ENCODE measurements at places on chromosomes 11 and 22.

DNA sequence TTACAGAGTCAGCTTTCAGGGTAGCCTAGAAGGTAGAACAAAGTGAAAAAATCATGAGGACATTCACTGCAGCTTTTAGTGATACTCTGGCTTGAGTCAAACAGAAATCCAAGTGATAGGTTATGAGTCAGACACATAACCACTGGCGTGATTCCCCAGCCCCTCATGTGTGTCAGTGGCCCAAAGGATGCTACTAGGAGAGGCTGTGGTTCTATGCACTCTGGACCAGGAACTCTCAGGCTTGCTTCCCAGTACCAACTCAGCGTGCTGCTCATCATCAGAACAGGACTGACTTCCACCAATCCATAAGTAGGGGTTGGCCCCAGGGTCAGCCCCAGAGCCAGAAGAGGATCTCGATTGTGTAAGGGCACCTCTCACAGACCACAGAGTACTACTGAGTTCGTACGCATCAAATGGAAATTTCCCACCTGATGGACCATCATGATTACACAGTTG is 116.8 kb downstream of the MED15 start:
- no peak for DNase-seq

DNA sequence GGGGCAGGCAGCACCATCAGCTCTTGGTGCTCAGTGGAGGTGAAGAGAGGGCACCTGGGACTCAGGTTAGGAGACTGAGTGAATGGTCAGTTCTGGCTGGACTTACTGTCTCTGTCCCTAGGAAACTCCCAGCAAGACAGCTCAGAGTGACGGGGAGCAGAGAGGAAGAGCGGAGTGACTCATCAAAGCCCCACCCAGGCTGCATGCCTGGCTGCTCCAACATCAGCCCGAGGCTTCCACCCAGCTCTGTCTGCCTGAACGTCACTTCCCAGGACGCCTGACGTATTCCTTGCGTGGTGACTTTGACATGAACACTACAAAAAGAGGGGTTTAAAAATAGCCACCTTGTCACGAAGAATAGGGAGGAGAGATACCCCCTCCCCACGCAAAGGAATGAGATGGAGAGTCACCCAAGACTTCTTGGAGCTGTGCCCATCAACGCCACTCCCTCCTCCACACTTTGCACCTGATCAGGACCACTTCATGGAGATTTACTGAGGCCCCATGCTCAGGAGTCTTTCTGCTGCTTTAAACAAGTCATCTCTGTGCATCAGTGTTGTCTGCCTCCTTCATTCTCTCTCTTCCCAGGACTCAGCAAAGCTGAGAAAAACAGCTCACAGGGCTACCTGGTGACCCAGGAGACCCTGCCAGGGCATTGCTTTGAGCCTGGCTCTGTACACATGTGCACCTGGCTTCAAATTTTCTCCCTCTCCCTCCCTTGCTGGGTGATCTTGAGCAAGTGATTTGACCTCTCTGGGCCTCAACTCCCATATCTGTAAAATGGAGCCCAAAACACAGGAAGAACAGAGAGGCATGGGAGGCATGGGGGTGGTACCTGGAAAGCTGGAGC is 83.1 kb downstream of the MN1 start:
- peak; percentile 86 for DNase-seq

- no peak for DNase-seq
Observed at GRCh38 chr22:49357661-49358440, 469.8 kb downstream of the BRD1 start.

GRCh38 chr11:59336176-59336575 is 22.5 kb upstream of the OR5AN1 start:
- no peak for DNase-seq

GRCh38 chr11:121741351-121741760 is 288.6 kb upstream of the SORL1-AS1 start:
- peak; percentile 63 for DNase-seq

DNA sequence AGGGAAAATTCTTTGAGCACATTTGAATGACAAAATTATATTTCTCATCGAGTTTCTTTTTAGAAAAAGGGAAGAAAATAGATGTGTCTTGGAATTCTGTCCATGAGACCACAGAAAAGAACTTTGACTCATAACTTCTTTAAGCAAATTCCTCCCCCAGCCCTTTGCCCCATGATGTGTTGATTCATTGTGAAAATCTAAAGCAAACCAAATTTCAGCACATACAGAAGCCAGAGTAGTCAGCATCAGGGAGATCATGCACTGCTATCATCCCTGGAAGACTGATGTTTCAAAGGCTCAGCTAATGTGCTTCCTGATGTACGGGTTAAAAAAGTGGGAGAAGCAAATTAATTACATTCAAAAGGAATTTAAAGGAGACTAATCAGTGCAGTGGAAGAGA is 159.7 kb downstream of the FAT3 start:
- DNase-seq = no peak

DNA sequence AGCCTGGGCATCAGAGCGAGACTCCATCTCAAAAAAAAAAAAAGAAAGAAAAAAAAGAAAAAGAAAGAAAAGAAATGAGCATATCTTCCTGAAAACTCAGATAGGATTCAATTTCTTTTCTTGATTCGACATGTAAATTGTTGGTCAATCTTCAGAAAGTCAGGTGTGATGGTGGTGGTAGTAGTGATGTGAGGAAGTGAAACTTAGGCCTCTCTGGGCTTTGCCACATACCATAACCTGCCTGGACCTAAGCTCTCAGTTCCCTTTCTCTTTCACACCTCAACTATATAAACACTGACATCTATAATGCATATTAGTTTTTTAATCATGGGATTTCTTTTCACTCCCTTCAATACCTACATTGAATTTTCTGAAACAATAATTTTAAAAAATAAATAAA is 98.0 kb upstream of the TBCEL start:
- no peak for DNase-seq

GRCh38 chr11:27217496-27217895 is 145.5 kb downstream of the CCDC34 start:
- DNase-seq = no peak

- no peak for DNase-seq
Observed at GRCh38 chr11:71235719-71236118, 16.7 kb downstream of the SHANK2 start.

GRCh38 chr22:42078469-42079318 is 806 bp upstream of the SMDT1 start:
- DNase-seq = no peak

GRCh38 chr11:134521001-134521400 is 109.0 kb upstream of the B3GAT1 start:
- DNase-seq = no peak

DNA sequence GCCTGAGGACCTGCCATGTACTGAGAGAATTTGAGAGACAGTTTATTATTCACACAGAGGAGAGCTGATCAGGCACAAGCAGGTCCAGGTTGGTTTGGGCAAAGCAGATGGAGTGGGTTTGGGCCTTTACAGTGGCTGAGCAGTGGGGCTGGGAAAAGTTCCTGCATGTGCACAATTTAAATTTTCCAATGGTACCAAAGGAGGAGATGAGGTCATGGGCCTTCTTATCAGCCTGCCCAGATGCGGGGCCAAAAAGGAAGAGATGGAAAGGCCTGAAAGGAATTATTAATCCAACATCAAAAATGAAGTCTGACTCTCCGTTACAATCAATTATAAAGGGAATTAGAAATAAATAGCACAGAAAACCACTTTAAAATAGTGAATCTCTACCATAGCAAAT is 367.6 kb downstream of the TMEM135 start:
- DNase-seq = no peak

DNA sequence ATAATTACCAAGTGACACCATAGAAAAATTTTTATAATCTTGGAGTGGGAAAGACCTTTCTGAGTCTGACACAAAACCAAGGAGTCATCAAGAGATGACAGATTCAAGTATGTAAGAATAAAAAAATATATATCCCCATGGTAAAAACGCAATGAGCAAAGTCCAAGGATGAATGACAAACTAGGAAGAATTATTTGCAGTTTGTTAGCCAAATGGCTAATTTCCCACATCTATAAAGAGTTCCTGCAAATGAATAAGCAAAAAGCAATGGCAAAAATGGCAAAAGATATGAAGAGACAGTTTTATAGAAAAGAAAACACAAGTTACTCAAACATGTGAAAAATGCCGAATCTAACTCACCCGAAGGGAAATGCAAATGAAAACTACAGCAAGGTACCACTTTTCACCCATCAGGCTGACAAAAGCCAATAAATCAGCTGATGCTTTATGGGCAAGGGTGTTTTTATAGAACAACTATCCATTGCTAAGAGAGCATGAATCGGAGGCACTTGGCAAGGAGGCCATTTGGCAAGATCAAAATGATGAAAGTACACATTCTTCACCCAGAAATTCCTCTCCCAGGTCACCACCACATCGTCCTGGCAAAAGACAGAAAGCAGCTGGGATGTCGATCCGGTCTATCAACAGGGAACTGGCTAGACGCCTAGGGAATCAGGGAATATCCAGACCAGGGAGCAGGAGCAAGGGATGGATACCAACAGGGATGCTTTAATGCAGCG is 21.1 kb upstream of the KLHL35 start:
- DNase-seq = peak; percentile 7

DNA sequence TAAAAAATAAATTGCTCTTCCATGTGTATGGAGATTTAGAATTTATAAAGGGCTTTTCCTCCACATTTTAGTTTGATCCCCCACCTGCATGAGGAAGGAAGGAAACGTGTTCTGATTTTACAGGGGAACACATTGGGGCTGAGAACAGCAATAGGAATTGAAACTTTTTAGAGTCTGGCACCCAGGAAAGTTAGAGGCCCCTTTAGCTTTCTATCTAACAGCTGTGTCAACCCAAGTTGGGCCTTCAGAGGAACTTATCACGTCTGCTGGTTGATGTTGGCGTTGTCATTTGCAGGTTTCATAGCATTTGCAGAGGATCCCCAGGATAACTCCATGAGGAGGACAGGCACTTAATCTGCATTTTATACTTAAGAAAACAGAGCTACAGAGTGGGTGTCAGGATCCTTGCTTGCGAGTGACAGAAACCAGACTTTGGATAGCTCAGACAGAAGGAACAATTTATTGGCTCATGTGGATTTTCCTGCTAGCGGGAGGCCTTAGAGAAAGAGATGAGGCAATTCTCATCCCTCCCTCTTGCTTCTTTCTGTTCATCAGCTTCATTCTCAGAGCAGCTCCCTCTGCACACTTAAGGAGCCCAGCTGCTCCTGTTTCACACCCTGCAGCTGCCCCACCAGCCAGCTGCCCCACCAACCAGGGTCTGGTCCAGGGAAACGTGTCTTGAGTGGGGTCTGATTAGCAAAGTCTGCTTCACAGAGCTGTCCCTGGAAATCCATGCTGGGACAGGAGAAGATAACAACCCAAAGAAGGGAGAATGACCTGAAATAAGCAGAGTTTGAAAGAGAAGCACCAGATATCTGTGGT is 92.5 kb upstream of the OR4B1 start:
- no peak for DNase-seq

GRCh38 chr11:122062763-122063162 is 53.3 kb downstream of the BLID start:
- no peak for DNase-seq

GRCh38 chr11:124043420-124043819 is 2.3 kb upstream of the OR10G7 start:
- DNase-seq = no peak

DNA sequence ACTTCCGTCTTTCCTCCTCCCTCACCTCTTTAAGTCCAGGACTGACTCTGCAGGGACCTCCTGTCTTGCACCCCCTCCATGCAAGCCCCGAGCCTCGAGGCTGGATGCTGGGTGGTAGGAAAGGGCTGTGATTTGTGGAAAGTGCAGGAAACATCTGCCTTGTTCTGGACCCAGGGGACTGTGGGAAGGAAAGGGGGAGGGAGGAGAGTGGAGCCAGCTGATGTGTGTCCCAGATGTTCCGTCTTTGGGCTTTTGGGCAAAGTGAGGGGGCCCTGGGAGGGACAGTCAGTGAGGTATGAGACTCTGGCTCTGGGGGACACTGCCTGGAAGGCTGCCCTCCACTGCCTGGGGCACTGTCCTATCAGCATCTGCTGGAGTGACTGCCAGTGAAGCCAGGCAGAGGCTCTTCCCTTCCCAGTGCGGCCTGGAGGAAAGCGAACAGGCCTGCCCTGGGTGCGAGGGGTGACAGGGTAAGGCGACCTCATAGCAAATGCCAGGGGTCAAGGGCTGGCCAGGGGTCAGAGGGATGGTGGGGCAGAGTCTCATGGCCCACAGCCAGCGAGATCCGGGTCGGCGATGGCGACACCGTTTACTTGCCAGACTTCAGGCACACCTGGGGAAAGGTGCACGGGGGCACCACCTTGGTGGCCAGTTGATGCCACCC is 1.7 kb downstream of the MRGPRD start:
- DNase-seq = no peak

DNA sequence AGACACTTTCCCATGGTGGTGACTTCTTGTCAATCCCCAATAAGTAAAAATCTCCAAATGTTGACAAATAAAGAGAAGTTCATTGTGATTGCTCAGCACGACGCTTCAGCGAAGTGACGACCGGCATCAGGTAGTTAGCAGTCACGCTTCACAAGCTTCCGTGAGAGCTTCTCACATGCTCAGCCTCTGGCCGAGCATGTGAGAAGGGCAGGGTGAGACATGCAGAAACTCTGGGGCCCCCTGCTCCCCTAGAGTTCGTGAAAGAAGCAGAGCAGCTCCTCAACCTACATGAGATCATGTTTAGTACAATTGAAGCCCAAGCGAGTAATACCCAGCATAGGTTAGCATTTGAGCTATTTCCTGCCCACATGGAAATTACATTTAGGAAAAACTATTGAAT is 4.4 kb upstream of the C11orf16 start:
- no peak for DNase-seq

GRCh38 chr11:121654843-121655536 is 202.2 kb upstream of the SORL1-AS1 start:
- DNase-seq = no peak

- DNase-seq = no peak
Observed at GRCh38 chr11:120306519-120307242, 18.4 kb upstream of the TLCD5 start.

GRCh38 chr11:15871904-15872626 is 484.3 kb downstream of the SOX6 start:
- DNase-seq = no peak

DNA sequence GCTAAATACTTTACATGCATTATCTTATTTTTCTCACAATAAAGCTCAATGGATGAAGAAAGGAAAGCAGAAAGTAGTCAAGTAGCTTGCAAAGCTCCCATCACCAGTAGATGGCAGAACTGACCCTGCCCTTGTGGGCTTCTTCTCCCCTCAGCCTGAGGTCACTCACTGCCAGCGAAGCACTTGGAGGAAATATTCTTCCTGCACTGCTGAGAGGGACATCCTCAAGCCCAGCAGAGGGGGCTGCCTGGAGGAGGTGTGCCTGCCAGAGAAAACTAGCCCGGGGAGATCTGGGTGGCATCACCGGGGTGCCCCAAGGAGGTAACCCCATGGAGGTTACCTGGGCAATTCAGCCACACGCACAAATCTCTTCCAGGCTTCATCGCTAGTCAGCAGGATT is 6.6 kb downstream of the APOL4 start:
- peak; percentile 76 for DNase-seq

- DNase-seq = no peak
Observed at GRCh38 chr11:122721201-122721963, 65.9 kb downstream of the UBASH3B start.

DNA sequence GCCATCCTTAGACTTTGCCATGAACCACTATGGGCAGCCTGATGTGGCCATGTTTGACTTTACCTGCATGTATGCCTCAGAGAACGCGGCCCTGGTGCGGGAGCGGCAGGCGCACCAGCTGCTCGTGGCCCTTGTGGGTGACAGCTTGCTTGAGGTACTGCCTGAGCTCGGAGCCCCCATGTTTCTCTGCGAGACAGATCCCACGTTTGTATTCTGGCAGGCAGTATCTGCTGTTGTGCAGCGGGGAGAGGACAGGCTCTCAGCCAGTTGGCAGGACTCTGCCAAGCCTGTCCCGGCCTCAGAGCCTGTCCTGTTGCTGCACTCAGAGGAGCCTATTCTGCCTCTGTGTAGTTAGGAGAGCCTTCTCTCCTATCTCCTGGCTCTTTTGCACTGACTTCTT is 109.9 kb downstream of the MICAL2 start:
- peak; percentile 91 for DNase-seq

Measured in right cardiac atrium (tissue), 5 donors.